ENCODE measurements at places on chromosomes 4 and X.

GRCh38 chr4:153522802-153523094 lies 56.6 kb downstream of the TMEM131L start:
- no peak for DNase-seq

DNA sequence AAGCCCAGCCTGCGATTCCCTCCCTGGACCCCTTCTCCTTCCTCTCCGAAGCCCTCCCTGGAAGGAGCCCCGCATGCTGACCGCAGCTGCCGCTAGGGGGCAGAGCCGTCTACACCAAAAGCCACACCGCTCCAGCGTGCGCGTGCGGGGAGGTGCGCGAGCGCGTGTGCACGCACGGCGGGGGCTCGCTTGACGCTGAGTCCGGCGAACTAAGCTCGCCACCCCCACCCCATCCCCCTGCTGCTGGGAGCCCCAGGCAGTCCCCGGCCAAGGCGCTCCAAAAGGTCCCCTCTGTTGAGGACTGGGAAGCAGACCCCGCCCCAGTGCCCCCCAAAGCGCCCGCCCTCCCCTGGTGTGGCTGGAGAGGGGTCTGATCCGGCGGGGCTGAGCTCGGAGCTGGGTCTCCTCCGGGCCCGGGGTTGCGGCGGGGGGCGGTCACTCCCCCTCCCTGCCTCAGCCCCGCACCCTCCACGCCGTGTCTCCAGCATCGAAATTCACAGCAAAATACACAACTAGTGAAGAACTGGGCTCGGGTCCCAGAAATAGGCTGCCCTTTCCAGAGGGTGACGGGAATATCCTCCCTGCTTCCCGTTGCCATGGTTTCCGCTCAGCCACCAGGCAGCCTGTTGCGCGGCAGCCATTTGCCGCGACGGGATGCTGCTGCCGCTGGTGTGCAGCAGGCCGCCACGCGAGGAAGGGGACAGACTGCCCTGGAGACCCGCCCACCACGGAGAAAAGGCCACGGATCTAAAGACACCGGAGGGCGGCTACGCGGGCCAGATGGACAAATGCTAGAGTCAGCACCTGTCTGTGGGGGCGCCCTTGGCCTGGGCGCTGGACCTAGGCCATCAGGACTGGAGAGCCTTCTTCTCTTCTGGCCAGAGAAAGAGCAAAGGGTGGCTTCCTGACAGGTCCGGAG lies 11.2 kb upstream of the CCNQ start:
- no peak for DNase-seq

GRCh38 chrX:56744996-56745395 lies 16.0 kb downstream of the NBDY start:
- DNase-seq: no peak

- DNase-seq: no peak
These were observed 168.6 kb downstream of the NSUN7 start for GRCh38 chr4:40918330-40918729.

DNA sequence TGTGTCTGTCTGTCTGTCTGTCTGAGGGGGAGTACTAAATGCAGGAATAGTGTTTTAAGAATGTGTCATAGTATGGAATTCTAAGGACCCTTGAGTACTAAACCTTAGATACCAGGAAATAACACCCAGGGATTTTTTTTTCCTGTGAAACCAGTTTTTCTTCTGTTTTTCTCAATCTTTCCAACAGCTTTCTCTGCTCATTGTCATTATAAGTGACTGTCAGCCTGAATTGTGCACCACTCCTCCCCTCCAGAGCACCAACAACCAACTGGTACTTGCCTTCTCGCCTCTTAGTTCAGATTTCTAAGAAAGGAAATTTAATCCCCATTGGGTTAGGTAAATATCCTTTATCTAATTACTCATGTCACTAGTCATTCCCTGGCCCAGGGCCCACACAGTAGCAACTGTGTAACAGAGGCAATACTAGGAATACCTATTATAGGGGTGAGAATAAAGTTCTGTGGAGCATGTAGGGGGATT lies 320.6 kb downstream of the ADGRL3 start:
- no peak for DNase-seq

DNA sequence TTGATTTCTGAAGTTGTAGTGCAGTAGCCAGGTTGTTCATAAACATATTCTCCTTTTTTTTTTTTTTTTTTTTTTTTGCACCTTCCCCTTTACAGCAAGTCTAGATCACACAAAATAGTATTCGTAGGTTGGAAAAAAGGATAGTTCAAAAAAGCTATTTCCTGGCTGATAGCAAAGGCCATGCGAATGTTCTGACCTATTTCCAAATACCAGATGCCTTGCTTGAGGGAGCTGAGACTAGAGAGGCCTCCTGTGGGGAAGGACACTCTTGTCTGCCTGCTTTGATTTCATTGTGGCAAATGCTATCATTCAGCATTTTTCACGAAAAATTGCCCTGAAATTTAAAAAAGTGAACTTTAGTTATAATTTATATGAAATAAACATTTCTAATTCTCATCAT lies 111.4 kb downstream of the MAD2L1 start:
- DNase-seq: no peak

- no peak for DNase-seq
These were observed 32.0 kb downstream of the REELD1 start for GRCh38 chr4:146246381-146246780.

GRCh38 chr4:154604696-154605200 lies 7.7 kb downstream of the FGG start:
- DNase-seq: no peak

GRCh38 chr4:54096295-54096962 lies 3.5 kb upstream of the GSX2 start:
- DNase-seq: no peak

DNA sequence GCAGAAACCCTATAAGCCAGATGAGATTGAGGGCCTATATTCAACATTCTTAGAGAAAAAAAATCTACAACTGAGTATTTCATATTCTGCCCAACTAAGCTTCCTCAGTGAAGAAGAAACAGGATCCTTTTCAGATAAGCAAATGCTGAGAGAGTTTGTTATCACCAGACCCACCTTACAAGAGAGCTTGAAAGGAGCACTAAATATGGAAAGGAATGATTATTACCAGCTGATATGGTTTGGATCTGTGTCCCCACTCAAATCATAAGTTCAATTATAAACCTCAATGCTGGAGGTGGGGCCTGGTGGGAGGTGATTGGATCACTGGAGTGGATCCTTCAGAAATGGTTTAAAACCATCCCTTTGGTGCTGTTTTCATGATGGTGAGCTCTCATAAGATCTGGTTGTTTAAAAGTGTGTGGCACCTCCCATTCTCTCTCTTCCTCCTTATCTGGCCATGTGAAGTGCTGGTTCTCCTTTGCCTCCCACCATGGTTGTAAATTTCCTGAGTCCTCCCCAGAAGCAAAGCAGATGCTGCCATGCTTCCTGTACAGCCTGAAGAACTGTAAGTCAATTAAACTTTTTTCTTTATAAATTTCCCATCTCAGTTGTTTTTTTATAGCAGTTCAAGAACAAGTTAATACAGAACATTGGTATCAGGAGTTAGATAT lies 144.2 kb downstream of the MSN start:
- no peak for DNase-seq

DNA sequence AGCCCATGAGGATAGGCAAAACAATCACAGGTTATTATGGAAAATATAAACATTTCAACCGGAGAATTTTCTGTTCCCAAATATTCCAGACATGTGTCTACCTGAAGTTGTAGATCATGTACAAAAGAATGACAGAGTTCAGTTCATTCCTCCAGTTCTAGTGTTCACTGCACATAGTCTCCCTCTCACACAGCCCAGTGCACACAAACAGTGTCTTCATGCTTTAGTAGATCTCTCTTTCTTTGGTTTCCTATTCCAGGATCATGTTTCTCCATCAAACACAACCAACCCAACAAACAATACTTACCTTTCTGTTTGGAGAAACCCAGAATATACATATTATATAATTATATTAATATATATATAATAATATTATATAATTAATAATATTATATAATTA lies 671.9 kb downstream of the TRIML1 start:
- no peak for DNase-seq

DNA sequence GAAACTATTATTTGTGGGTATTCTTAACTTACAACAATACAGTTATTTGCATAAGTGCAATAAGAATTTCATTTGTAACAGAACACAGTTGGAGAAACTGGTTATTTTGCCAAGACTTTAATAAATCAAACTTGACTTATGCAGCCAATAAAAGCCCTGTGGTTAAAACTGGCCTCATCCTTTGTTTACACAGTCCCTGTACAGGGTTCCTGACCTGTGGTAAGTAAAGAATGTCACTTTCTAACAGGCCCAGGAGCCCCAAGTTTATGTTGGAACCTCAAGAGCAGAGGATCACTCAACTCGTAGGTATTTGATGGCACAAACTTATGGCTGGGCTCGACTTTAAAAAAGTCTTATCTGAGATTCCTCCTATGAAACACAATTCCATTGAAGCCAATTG lies 88.6 kb upstream of the PTCHD1 start:
- no peak for DNase-seq

- no peak for DNase-seq
These were observed 845.2 kb downstream of the PCDH18 start for GRCh38 chr4:136687118-136687517.
